ENCODE measurements at places on chromosomes 11 and 22.

DNA sequence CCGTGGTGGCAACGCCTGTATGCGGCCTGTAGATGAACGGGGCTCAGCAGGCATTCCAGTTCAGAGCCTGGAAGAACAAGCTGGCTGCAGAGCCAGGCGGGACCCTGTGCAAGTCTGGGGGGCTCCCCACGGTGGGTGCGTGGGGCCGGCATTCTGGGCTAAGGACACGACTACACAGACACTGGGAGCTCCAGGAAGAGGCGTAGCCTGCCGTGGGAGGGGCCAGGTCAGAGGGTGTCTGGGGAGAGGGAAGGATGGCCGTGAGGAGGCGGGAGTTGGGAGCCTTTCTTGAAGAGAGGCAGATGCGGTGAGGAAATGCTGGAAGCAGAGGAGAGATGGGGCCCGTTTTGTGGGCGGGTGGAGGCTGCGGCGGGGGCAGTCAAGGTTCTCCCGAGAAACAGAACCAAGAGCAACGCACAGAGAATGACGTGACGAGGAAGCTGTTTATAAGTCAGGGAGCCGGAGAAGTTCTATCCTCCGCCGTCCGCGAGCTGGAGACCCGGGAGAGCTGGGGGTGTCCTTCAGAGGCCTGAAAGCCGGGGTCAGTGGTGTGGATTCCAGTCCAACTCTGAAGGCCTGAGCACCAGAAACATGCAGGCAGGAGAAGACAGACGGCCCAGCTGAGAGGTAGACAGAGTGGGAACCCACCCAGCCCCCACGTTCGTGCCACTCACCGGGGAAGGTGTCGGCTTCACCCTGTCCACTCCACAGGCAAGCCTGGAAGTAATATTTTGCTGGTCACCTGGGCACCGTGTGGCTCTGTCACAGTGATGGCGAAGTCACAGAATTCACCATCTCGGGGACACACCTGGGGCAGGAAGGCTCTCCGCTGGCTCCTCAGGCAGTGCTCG is 529.6 kb downstream of the BRD1 start:
- no peak for DNase-seq

- no peak for DNase-seq
These were observed 89.8 kb downstream of the RTL6 start for GRCh38 chr22:44407987-44408828.

GRCh38 chr22:24953384-24954113 is 1.0 kb downstream of the KIAA1671 start:
- DNase-seq, result no peak

DNA sequence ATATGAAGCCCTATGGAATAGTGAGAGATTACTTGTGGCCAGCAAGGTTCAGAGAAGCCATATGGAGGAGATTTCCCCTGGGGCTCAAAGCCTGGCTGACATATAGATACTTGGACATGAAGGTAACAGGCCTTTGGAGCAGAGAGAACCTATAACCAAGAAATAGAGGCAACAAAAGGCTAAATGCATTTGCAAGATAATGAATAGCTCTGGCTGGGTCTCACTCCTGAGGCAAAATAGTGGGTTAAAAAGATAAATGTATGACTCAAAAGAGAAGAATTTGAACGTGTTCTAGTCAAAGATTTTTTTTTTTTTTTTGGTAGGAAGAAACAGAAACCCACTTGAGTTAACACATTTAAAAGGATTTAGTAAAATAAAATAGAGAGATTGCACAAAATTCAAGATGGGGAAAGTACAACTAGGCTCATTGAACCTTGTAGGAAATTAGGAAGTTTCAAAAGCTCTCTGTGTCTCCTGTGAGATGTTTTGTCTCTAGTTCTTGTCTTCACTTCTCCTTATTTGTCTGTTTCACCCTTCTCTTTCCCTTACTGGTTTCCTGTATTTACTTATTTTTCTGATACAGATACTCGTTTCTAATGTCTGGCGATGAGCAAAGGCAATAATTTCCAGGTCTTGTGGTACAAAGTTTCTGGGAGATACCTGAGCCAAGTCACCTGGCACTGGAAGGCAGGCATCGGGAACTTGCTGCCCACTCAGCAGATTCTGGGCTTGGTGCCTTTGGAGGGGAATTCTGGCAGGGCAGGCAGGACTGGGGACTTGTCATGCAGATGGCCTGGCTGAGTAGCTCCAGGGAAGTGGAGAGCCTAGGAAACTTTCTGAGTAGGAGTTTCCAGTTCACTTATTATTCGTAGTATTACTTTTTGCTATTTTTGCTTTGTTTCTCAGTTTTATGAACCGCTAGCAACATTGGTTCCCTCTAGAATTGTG is 49.2 kb upstream of the SESN3 start:
- DNase-seq, result no peak

- peak; percentile 80 for DNase-seq
These were observed 12.2 kb upstream of the CDC42BPG start for GRCh38 chr11:64856382-64857227.

DNA sequence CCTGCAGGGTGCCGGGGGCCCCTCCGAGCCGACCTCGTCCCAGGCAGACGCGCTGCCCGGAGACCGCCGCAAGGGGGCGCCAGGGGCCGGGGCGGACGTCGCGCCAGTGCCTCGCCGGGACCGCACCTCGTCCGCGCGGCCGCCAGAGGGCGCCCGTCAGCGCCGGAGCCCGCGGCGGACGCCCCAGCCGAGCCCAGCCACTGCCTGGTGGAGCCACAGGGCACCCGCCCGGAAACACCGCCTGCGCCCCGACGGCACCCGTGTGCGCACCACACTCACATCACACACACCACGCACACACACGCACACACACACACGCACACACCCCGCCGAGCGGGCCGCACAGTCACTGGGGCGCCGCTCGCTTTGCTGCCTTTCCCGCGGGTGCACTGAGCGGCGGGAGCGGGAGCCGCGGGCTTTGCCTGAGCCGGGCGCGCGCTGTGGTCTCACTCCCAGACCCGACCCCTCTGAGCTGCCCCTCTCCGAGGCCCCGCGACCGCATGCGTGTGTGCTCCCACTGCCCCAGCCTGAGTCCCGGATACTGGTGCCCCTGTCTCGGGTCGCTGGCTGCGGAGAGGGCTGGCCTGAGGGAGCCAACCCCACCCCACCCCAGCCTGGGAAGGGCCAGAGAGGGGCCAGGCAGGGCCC is 449.3 kb downstream of the OPCML start:
- DNase-seq, result no peak

- DNase-seq, result no peak
These were observed 250.2 kb downstream of the SWAP70 start for GRCh38 chr11:9914064-9914463.

- DNase-seq, result no peak
These were observed 152.8 kb downstream of the NCAM1 start for GRCh38 chr11:113113801-113114704.

GRCh38 chr11:109547356-109548027 is 125.5 kb downstream of the C11orf87 start:
- DNase-seq, result no peak

DNA sequence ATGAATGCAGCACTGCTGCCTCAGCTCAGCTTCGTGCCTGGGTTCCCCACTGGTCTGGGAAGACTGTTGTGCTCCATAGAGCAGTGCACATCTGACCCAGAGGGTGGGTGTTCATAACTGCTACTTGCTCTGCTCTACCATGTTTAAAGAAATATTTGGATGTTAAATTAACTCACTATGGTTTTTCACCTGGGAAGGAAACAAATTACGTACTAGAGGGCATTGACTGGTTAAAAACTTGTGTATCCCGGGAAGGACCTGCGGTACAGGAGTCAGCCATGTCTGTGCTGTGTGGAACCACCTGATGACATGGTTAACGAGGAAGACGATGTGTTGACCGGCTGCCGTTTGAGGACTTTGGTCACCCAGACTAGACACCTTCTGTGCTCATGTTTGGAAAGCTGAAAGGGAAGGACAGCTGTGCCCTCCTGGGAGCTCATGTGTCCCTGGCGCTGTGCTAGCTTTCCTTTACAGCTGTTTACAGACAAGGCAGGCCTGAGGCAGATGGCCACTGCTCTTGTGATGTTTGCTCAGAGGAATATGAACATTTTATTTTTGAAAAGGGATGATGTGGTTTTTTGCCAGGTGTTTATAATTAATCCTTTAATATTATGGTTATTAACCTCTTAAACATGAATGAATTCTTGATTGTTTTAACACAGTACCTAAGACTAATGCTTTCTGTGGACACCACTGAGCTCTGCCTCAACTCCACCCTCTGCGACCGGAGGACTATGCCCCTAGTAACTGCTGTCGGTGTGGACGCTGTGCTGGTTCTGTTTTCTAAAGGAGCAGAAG is 14.3 kb upstream of the AIFM3 start:
- no peak for DNase-seq

DNA sequence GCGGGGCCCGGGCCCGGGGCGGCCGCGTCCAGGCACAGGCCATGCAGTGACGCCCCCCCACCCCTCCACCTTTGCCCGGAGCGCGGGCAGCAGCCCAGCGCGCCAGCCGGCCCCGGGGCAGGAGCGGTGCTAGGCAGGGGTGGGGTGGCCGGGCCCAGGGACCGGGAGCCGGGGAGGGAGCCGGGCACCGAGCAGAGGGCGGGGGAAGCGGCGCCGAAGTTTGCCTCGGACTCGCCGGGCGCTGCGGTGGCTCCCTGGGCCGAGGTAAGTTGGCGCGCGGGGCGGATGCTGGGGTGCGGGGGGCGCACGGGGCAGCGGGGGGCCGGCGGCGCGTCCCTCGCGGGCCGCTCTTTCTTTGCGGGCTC is 332 bp downstream of the TEAD1 start:
- DNase-seq, result no peak

DNA sequence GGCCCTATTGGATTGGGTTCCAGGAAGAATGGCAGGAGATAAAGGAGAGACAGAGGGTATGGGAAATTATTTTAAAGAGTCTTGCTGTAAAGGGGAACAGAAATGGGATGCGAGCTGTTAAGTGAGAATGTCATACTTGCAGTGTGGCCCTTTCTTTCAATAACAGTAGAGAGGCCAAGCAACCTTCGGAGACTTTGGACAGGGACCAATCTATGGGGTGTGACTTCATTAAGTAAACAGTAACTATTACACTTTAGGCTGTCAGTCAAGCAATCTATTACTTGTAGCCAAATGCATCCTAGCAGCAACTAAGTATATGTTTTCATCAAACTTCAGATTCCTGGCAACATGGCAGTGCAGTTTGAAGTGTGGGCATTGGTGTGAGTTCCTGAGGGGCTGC is 376.2 kb upstream of the LARGE1 start:
- DNase-seq, result no peak

GRCh38 chr22:28574159-28574788 is 105.4 kb downstream of the TTC28 start:
- no peak for DNase-seq

- no peak for DNase-seq
These were observed 860.5 kb upstream of the LRRC4C start for GRCh38 chr11:42319921-42320320.

- DNase-seq, result no peak
These were observed 42.8 kb upstream of the CCND1 start for GRCh38 chr11:69598147-69598546.

Data from HCT116 (cell line).